Metanephros (tissue), 2 donors: ENCODE measurements at places on chromosomes 5 and 9. TPM values are rescaled to one million over a fixed set of nuclear protein-coding genes. Genes with fewer than 3 reads are reported as not detected.

Gene FBXO38
- 53.0 TPM for total RNA-seq

Gene SLC6A3
- 0.41 TPM for total RNA-seq

Gene PNPLA7
- 4.3 TPM for total RNA-seq

Gene TMEFF1
- total RNA-seq, result 9.9 TPM

Gene CBY3
- 0.58 TPM for total RNA-seq

Gene PCDHGA9
- 9.8 TPM for total RNA-seq

Gene PCDHAC2
- total RNA-seq, result 5.8 TPM

Gene TTC1
- total RNA-seq, result 26.3 TPM

Gene GTF3C4
- total RNA-seq, result 16.4 TPM

Gene SURF2
- 22.6 TPM for total RNA-seq

Gene F2RL2
- total RNA-seq, result 1.1 TPM

Gene ACSL6
- total RNA-seq, result 4.9 TPM

Gene DAPK1
- total RNA-seq, result 80.8 TPM

Gene SLC4A9
- 21.8 TPM for total RNA-seq

Gene BNC2
- total RNA-seq, result 15.7 TPM

Gene CAMLG
- 43.7 TPM for total RNA-seq

Gene SQSTM1
- total RNA-seq, result 645 TPM

Gene MEF2C
- total RNA-seq, result 152 TPM

Gene STKLD1
- total RNA-seq, result 2.0 TPM

Gene BTNL8
- 0.47 TPM for total RNA-seq

Gene NEURL1B
- 27.9 TPM for total RNA-seq

Gene IL13
- not detected for total RNA-seq

Gene RNF14
- 58.0 TPM for total RNA-seq

Gene PCDHA7
- total RNA-seq, result 0.58 TPM

Gene F2RL1
- 25.9 TPM for total RNA-seq
